Activated T-cell treated with anti-CD3 and anti-CD28 coated beads for 4 hours (primary cell): ENCODE measurements at places on chromosomes 6 and 20.

GRCh38 chr6:37738216-37738615, 40.5 kb upstream of the MDGA1 start:
- no peak for DNase-seq

- DNase-seq, result no peak
These were observed 63.3 kb upstream of the PTGIS start for GRCh38 chr20:49631061-49631716.

DNA sequence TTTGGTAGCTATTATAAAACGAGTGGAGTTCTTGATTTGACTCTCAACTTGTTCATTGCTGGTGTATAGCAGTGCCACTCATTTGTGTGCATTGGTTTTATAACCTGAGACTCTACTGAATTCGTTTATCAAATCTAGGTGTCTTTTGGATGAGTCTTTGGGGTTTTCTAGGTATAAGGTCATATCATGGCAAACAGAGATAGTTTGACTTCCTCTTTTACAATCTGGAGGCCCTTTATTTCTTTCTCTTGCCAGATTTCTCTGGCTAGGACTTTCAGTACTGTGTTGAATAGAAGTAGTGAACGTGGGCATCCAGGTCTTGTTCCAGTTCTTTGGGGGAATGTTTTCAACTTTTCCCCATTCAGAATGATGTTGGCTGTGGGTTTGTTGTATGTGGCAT, 38.8 kb downstream of the SUMO4 start:
- no peak for DNase-seq

GRCh38 chr6:166499350-166500163, 86.9 kb downstream of the RAMACL start:
- DNase-seq, result no peak

GRCh38 chr20:48234951-48235350, 449.7 kb upstream of the SULF2 start:
- no peak for DNase-seq

DNA sequence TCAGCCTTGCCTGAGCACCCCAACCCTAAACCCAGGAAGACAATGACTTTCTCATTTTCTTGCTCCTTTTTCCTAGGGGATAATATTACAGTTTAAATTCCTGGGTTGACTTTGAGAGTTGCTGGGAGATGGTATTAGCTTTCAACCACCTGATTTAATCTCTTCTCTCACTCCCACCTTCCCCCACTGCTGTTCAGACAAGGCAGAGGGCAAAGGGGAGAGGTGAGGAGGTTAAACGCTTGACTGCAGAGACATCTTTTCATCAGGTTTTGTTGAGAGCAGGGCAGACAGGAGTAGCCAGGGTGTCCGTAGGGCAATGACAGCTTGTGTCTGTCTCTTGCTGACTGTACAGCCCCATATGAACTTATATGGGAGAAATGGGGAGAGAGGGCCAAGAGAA, 811.2 kb downstream of the MAFB start:
- no peak for DNase-seq

GRCh38 chr6:149965194-149966020, 1.7 kb downstream of the ULBP1 start:
- DNase-seq, result no peak

GRCh38 chr6:129778793-129779192, 68.8 kb upstream of the ARHGAP18 start:
- no peak for DNase-seq

DNA sequence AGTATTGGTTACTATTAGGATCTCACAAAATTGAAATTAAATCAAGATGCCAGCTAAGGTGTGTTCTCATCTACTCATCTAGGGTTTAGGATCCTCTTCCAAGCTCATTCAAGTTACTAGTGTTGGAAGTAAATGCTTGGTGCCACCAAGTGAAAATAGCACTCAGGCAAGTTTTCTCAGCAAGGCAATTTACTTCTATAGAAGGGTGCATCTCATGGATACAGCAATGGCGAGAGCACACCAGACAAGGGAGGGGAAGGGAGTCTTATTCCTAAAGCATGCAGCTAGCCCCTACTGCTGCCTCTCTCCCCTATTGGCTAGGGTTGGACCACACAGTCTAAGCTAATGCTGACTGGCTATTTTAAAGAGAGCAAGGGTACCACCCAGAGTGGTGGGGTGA, 23.0 kb upstream of the FAM8A1 start:
- no peak for DNase-seq

DNA sequence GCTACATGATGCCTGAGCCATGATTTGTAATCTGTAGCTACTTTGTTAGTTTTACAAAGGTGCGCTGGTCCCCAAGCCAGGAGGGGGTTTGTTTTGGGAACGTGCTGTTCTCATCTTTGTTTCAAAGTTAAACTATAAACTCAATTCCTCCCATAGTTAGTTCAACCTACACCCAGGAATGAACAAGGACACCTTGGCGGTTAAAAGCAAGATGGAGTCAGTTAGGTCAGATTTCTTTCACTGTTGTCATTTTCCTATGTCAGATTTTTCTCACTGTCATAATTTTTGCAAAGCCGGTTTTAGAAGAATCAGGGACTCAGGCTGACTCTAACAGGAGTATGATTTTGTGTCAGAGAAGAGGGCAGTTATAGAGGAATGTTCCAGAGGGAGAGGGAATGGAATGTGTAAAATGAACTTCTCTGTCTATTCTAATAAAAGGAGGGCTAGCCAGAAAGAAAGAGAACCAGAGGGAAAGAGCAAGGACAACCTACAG, 2.3 kb upstream of the GMPR start:
- DNase-seq, result no peak

DNA sequence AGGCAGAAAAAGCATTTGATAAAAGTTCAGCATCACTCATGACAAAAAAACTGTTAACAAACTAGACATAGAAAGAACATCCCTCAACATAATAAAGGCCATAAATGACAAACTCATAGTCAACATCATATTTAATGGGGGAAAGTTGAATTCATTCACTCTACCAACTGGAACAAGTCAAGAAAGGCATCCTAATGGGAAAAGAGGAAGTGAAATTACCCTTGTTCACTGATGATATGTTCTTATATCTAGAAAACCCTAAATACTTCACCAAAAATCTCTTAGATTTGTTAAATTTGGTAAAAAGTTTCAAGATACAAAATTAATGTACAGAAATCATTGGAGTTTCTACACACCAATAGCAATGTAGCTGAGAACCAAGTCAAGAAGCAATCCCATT, 48.9 kb downstream of the GGTLC1 start:
- no peak for DNase-seq

DNA sequence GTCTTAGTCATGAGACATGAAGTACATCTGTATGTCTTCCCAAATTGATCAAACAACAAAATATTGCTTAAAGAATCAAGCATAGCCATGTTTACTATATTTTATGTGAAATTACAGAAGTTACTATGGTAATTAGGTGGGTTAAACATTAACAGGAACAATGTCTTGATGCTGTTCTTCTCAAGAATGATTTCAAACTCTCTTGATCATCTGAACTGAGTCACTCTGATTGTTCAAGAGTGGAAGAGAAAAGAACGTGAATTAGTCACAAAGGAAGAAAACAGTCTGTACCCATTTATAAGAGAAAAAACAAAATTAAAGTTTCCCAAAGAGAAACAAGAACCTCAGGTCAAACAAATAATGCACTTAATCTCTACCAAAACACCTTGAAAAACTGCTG, 62.2 kb upstream of the NUP153 start:
- DNase-seq, result no peak

DNA sequence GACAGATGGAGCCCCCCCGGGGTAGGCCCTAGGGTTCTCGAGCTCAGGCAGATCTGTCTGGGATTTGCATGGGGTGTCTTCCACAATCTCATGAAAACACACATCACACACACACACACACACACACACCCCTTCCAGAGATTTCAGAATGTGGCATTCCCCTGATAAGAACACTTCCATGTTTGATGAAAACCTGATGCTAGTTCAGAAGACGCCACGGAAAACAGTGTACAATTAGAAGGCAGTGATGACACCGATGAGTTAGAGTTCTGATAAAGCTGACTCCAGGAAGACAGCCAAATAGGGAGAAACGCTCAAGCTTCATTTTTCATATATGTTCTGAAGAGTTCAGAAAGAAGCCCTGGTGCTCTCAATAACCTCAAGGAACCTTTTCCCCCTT, 438.7 kb upstream of the JARID2 start:
- DNase-seq, result no peak

- no peak for DNase-seq
These were observed 32.8 kb downstream of the PSMB9 start for GRCh38 chr6:32886681-32887383.

GRCh38 chr6:50264995-50265571, 215.4 kb upstream of the DEFB112 start:
- no peak for DNase-seq

DNA sequence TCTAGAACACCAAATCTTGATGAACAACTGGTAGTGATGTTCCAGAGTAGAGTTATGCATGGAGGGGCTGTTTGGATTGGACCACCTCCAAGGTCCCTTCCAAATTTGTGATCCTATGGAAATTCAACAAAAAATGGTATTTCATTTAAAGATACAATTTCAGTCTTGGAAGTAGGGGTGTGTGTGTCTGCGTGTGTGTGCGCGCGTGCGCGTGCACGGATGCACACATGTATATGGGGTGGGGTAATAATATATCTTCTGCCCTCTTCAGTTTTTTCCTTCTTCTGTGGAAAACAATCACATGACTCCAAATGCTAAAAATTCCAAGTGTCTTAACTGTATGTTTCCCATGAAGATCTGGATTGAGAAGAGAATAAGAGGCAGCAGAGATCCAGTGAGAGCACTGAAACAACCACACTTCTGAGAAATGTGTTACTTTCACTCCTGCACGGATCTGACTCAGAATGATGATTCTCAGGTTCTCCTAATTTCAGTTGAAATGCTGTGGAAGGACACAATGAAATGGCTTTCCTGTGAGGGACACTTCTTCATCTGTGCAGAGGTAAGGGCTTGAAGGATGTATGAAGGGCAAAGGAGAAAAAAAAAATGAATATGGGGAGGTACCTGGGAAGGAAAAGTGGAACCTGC, 10.6 kb upstream of the IL17F start:
- DNase-seq, result no peak

DNA sequence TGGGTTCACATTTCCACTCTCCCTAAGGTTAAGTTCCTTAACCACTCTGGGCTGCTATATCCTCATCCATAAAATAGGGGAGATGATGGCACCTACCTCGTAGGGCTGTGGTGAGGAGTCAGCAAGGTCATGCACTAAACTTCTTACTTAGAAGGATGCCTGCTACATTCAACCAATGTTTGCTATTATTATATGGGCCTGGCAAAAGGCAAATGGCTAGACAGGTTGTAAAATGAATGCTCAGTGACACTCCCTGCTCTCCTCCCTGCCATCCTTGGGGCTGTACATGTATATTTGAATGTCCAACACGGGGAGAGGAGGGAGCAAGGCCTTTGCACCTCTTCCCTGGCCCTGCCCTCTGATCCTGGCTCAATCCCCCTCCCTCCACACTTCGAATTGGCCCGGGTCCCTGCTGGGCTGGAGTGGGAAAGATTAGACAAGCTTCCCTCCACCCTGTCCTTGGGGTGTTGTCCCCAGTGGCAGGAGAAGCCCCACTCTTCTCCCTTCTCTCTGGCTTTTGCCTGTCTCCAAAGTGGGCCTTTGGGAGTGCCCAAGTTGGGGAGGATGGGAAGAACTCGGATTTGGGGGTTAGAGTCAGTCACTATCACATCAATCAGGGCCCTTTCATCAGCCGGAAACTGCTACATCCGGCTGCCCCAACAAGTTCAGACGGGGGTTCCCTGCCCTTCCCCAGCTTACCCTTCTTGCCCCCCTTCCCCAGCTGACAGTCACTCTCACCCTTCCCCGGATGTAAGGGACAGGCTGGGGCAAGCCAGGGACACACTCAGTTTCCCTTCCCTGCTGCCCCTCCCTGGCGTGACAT, 36.3 kb upstream of the VEGFA start:
- DNase-seq, result no peak

GRCh38 chr6:3314621-3315467, 56.1 kb downstream of the PSMG4 start:
- DNase-seq, result no peak

- peak; percentile 5 for DNase-seq
These were observed at the start of gene SRSF12 for GRCh38 chr6:89117211-89118108. Gene SRSF12, minus strand, starts transcription at chr6:89118071. Its CDS starts 184 bp downstream, at chr6:89117887.

GRCh38 chr6:84539122-84539856, 225.1 kb downstream of the TBX18 start:
- no peak for DNase-seq

DNA sequence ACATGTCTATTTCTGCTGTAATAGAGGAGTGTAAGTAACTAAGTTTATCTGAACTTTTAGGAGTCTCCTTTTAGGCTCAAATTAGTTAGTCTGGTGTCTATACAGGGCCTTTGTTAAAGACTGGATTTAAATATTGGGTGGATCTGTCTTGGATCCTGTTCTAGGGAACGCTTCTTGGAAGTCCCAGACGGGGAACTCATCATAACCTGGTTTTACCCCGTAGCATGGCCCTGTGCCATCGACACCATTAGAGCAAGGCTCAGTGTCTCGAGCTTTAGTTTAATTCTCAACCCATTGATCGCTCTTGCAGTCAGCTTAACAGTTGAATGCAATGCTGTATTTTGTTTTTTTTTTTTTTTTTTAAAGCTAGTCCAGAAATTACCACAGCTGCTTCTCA, 89.9 kb downstream of the CARMIL1 start:
- DNase-seq, result no peak

- DNase-seq, result no peak
These were observed 584.4 kb downstream of the PTPRT start for GRCh38 chr20:42604998-42605956.

DNA sequence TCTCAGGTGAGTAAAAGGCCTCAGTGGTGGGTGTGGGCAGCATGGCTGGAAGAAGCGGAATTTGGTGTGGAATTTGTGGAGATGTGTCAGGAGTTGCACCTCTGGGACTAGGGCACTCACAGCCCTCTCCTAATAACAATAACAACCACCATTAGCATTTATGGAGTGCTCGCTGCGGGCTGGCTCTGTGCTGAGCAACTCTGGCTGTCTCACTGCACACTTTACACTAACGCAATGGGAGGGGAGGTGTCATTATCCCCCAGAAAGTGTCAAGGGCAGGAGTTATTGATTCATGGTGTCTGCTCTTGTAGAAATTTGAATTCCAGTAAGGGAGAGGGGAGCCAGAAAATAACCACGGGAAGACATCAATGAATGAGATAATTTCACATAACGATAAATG, 22.7 kb upstream of the SCRT2 start:
- DNase-seq, result no peak

DNA sequence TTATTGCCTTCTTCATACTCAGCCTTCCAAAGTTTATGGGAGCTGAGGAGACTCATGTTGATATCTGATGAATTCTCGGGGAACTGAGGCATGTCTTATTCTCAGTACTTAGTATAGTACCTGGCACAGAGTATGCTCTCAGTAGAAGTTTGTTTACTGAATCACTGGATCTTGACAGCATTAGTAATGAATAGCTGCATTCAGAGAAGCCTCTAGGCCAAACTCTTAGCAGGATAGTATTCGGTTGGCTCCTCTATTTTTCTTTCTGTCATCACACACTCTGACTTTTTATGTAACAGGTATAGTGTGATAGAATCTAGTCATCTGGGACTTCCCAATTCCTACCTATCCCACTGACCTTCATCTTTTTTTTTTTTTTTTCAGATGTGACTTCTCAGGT, 566.4 kb upstream of the MAN1A1 start:
- DNase-seq, result no peak

GRCh38 chr20:32920066-32920465, 61.3 kb downstream of the EFCAB8 start:
- DNase-seq, result no peak
